Lower leg skin (tissue), 4 donors: ENCODE measurements at places on chromosomes 4 and X.

DNA sequence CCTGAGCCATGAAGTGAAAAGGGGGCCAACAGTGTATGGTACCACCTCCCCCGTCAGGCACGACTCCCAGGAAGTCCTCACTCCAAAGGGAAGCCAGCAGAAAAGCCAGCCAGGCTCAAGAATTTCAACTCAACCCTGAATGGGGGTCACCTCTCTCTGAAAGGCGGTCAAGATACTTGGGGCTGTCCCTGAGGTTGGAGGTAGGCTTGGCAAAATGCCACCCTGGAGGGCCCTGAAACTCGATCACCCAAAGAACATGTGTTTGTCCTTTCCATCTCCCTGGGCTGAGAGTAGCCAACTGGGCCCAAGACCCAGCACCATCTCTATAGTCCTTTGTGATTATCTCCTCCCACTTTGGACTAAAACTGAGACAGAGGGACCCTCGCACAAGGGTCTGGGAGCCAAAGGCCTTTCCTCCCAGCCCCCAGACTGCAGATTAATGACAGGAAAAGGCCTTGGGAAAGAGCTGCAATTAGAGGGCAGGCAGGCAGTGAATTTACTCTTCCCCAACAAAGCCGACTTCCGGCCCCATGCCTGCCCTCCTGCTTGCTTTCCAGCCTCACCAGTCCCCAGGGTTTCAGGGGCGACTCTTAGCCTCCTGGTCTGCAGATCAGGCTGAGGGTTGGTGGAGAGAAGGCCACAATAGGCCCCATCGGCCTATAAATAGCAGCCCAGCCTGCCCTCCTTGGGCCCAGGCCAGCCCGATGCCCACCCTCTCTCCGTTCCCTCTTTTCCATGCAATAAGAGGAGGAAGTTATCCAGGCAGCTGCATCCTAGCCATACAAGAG is 5.6 kb downstream of the SASH3 start:
- DNase-seq = no peak

GRCh38 chrX:67613366-67613765 is 69.5 kb downstream of the AR start:
- DNase-seq = no peak

GRCh38 chr4:123708902-123709301 is 312.3 kb downstream of the SPRY1 start:
- no peak for DNase-seq

- no peak for DNase-seq
Observed at GRCh38 chrX:445727-446126, 59.0 kb upstream of the PPP2R3B start.

DNA sequence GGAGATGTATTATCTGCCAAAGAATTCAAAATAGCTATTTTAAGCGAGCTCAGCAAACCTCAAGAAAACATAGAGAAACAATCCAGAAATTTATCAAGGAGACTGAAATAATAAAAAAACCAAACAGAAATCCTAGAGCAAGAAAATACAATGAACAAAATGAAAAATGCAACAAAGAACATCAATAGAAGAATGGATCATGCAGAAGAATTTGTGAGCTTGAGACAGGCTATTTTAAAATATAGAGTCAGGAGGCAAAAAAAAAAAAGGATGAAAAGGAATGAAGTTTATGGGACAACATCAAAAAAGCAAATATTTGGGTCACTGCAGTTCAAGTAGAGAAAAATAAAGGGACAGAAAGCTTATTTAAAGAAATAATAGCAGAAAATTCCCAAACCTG is 29.1 kb downstream of the CENPE start:
- no peak for DNase-seq

DNA sequence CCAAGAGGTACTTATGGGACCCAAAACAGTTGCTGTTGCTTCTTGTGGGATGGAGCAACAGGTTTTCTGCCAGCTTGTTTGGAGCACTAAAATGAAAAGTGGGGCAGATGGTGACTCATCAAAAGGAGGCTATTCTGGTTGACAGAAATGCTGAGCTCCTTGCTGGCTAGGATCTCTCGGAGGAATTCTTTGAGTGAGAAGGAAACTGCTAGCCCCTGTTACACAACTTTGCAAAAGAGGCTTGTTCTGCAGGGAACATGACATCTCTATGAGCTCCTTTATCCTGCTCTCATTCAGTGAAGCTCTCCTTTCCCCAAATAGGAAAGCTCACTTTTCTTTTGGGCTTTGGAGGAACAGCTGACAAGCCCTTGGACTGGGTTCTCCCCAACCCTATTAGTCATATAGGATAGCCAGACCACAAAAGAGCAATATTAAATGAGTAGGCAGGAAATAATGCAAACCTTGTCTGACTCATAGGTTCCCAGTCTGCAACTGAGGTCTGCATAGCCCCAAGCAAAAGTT is 108.3 kb downstream of the CDS1 start:
- no peak for DNase-seq

DNA sequence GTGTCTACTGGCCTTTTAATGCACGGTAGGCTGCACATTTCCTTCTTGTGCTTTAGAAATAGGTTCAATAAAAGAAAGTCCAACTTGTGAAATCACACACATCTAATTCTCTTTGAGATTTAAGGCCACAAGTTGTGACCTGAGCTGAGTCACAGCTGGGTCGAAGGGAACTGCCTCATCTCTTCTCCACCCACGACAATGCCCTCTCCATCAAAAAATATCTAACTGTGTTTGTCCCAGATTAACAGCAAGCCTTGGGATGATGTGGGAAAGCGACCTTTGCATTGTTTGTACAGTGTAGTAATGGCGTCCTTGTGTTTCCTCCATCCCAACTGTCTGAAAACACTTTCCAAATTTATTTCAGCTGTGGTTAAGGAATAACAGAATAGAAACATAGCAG is 168.9 kb downstream of the AMELX start:
- no peak for DNase-seq

GRCh38 chr4:66097218-66097617 is 426.9 kb upstream of the EPHA5 start:
- no peak for DNase-seq

GRCh38 chrX:119790977-119791436 is 423 bp downstream of the RPL39 start:
- peak; percentile 22 for DNase-seq

GRCh38 chr4:115145393-115146160 is 32.2 kb upstream of the NDST4 start:
- no peak for DNase-seq

DNA sequence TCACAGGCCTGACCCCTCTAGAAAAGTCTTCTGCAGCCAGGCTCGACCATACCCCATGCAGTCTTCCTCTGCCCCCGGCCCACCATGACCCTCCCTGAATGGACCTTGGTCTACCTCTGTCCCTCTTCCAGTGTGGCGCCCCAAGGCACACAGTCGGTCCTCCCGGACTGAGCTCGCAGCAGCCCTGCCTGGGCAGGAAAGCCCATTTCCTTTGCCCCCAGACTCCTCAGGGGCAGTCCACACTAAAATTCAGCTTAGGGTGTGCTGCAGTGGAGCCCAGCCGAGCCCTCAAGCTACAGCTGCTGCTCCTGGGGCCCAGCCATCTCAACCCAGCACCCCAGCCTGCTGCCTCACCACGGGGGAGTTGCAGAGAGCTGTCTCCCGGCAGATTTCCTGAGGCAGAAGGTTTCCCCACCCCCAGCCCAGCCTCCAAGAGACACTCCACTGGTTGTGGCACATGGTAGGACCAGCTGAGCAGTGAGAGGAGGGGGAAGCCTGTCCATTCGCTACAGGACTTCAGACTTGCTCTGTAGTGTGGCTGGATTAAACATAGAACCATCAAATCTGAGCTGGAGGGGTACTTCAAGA is 37.5 kb upstream of the IQSEC2 start:
- DNase-seq = no peak

DNA sequence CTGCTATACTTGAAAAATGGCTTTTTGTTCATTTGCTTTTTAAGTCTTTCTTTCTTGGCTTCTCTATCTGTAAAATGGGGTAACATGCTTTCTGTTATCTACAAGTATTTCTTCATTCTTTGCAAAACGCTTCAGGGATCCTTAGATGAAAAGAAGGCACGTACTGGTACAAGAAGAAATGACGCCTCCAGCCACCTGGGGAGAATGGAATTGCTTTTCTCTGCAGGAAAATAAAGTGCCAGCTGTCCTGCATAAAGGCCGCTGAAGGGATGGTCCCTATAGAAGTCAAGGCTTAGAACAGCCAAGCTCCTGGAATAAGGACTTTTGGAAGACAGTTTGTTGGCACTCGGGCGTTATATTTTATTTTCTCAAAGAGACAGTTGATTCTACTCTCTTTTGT is 210.8 kb upstream of the RASGEF1B start:
- DNase-seq = no peak

DNA sequence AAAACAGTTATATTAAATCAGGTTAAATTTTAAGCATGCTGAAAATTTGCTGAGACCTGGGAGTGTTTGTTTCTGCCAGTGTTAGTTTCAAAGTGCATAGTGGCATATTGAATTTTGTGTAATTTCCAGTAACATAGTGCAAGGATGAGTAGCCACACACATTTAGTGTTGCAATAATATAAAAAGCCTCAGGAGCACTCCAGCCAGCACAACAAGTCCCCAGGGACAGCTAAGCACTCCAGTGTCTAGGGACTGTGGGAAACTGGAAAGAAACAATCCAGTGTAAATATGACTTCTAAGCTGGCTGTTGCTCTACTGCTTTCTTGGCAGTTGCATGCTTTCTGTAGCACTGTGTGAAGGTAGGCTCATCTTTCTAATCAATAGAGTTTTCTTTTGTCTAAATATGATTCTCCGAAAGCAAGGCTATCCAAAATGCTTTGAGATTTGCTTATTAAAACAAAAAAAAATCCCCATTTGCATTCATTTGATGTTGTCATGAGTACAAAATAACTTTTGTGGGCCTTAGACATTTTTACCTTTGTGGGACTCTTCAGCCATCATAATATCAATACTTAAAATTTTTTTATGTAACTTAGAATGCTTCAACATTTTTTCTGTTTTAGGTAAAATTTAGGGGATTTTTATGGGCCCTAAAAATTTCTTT is 24.2 kb upstream of the CXCL2 start:
- no peak for DNase-seq

GRCh38 chrX:155055494-155055893 is 15.4 kb downstream of the CMC4 start:
- no peak for DNase-seq

DNA sequence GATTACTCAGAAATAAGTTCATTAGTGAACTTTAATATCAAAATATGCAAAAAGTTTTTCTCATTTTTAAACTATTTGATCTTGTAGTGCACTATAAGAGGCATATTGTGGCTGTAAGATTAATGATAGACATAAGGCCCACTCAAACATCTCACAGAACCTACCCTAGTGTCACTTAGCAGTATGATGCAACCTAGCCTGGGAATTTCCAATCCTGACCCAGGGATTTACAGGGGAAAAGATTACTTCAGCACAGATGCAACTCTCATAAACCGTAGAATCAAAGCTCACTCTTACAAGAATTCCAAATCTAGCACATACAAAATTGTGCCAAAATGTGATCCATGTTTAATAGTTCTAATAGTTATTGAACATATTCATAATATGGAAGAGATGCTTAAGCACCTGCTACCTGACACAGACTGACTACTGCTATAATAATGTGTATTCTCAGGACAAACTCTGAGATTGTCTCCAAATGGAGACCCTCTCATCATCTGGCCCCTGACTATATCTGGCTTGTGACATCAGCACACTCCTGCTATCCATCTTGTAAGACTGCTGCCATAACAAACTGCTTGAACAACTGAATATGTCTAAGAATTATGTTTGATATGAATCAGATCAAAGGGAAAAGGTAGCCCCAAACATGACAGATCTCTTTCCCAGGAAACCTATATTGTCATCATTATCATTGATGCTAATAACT is 271.9 kb downstream of the PABPC4L start:
- DNase-seq = no peak

GRCh38 chrX:143632625-143633410 is 3.1 kb downstream of the SLITRK4 start:
- no peak for DNase-seq
